Hematopoietic multipotent progenitor cell treated with erythropoietin and hydrocortisone succinate and interleukin-3 and kit ligand, for 15 days (in vitro differentiated cells): ENCODE measurements at places on chromosomes 2 and 18.

- DNase-seq, result no peak
Measured at GRCh38 chr18:60870261-60871153, 462.7 kb upstream of the CDH20 start.

- DNase-seq, result no peak
Measured at GRCh38 chr2:15982285-15983044, 42.1 kb downstream of the MYCN start.

DNA sequence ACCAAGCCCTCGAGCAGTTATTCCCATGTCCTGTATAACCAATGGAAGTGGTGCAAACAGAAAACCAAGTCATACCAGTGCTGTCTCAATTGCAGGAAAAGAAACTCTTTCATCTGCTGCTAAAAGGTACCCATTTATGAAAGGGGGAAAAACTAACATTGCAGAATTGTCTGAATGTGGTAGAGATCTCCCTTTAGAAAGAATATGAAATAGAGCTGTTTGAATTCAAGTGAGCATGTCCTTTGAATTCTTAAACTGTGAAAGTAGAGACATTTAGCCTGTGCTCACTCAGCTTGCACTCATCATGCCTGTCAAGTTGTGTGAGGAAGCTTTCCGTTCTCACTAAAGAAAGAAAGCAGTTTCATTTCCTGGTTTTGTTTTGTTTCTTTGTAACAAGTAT, 87.4 kb downstream of the EML4 start:
- no peak for DNase-seq

- DNase-seq, result no peak
Measured at GRCh38 chr2:1210352-1210751, 202.9 kb upstream of the TPO start.

- no peak for DNase-seq
Measured at GRCh38 chr2:18399601-18400000, 160.9 kb downstream of the RDH14 start.

DNA sequence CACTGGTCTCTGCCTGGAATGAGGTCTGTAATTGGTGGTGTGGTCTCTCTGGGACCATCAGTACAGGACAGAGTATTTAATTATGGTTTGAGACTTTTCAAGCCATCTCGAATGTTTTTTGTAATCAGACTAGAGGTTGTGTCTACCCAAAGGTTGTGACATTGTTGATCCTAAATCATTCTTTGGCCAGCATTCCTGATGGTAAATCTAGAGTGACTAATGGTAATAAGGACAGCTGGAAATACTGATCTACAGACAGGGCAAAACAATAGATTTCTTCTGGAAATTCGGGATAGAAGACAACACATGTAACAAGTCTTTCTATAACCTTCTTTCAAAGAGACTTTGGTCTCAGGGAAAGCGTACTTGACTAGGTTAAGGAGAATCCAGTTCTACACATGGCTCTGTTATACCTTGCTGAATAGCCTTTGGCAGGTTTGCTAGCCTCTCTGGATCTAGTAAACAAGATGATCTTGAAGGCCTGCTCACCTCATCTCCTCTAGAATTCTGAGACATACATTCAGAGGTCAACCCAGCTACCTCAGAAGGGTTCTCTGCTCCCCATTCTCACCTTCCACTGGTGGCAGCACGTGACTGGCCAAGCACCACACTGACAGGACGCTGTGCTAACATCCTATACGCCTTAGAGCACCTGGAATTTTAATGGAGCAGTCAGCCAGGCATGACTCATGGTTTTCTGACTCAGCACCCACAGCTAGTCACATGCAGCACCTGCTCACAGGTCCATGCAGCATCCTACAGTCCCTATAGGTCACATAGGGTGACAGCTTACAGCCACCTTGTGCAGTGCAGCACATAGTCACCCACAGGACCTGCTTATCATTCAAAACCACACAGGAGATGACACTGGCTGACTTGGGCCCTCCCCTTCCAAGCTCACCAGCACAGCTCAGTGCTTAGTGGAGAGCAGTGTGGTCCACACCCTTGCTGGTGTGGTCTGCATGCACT, 12.2 kb downstream of the PLB1 start:
- DNase-seq, result peak; percentile 82

GRCh38 chr2:46487667-46488335, 8.4 kb downstream of the TMEM247 start:
- no peak for DNase-seq

DNA sequence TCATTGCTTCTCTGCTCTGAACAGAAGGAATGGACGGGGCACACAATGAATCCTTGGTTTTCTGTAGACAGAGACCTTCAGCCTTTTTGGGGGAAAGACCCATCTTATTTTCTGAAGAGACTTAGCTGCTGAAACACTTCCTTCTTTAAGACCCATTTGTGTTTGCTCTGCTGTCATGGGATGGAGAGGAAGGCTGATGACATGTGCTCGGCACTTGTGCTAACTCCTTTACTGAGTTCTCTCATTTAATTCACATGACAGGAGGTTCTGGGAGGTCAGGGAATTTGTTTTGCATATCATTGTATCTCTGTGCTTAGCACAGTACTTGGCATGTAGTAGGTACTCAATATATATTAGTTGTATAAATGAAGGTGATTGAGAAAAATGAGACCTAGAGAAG, 39.0 kb downstream of the OXER1 start:
- no peak for DNase-seq

DNA sequence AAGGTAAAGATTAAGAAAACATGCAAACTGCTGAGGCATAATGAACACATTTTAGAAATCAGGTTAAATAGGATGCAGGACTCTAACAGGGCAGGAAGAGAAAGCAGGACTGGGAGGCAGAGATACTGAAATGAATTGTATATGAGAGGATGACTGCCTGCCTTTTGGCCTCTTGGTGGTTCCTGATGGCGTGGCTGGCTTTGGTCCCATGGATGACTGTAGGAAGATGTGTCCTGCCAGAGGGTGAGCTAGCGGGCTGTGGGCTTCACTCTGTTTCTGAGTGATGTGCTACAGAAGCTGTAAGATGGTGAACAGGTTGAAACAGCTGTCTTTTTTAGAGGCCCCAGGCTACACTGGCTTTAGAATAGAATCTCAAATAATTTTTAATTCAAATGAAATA, 517.0 kb downstream of the SLC4A3 start:
- no peak for DNase-seq

DNA sequence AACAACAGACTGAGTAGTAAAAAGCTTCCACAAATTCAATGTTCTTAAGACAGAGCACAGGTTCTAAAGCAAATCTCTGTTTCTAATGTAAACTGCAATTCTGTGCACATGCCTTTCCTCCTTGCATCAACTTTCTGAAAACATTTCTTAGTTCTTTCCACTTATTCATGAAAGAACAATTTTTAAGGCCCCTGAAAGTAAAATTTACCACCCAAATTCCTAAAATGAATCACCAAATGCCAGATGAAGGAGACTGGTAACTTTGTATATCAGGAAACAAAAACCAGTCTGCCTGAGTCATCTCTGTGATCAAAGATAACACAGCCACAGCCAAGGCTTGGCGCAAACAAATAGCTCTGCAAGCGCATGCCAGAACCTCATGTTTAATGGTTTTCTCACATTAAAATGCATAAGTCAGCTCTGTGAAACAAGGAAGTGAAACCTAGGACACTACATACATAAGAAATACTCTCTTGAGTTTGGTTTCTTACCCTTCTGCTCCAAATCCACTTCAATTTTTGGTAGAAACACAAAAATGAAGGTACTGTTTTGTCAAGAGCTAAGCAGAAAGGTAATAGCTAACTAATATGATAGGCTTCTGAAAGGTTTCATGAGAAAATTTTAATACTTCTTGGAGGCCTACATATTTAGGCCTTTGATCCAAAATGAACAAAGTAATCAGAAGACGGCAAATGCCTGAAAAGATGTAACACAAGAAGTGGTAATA, 169.4 kb downstream of the THADA start:
- peak; percentile 85 for DNase-seq

DNA sequence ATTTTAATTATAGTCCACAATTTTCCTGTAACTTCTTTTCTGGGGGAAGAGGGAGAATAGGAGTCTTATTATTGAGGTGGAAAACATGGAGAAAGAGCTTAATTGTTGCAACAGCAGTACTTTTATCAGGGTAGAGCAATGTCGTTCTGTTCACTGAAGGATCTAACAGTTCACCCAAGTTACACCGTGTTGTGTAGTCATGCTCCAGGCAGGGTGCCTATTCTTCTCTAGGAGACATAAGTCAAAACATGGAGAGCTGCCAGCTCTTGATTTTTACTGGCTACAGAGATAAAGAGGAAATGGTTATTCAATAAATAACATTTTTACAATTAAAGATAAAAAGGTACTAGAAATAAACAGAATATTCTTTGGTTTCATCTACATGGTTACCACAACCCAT, 594.3 kb upstream of the NETO1 start:
- no peak for DNase-seq

GRCh38 chr2:63866009-63866709, 24.5 kb downstream of the UGP2 start:
- DNase-seq, result no peak

GRCh38 chr2:117571590-117572349, 242.7 kb upstream of the DDX18 start:
- DNase-seq, result no peak

GRCh38 chr18:26421931-26422330, 126.4 kb downstream of the KCTD1 start:
- no peak for DNase-seq

- DNase-seq, result no peak
Measured at GRCh38 chr2:111007757-111008688, 112.7 kb upstream of the BCL2L11 start.

DNA sequence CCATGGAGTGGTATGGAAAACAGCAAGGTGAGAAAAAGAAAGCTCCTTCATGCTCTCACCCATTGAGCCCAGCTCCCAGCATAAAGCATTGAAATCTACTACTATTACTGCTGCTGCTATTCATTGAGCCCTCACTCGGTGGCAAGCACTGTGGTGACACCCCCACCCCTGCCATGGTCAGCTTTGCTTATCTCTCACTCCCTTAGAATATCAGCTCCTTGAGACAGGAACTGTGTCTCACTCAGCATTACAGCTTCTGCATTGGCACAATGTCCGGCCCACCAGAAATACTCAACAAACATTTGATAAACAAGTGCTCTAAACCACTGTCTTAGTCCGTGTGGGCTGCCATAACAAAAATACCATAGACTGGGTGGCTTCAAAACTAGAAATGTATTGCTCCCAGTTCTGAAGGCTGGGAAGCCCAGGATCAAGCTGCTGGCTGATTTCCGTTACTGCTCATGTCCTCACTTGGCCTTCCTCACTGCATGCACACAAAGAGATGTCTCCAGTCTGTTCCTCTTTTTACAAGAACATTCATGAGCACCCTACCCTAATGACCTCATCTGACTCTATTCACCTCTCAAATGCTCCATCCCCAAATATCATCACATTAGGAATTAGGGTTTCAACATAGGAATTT, 116.3 kb downstream of the ZBTB7C start:
- no peak for DNase-seq

DNA sequence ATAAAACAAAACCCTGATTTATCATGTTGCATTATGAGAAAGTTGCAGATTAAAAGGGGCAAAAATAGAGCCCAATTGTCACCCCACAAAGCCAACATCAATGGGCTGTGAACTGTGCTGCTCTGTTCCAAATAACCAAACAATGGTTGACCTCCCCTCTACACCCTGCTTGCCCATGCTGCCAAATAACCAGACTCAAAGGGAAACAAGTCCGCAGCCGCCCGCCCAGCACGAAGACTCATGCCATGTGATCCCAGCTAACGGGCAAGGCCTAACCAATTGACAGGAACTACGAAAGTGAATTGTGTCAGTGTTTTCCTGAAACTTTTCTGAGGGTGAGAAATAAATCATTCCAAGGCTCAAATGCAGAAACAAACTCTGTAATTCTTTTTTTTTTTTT, 97.9 kb upstream of the RIOK3 start:
- no peak for DNase-seq

DNA sequence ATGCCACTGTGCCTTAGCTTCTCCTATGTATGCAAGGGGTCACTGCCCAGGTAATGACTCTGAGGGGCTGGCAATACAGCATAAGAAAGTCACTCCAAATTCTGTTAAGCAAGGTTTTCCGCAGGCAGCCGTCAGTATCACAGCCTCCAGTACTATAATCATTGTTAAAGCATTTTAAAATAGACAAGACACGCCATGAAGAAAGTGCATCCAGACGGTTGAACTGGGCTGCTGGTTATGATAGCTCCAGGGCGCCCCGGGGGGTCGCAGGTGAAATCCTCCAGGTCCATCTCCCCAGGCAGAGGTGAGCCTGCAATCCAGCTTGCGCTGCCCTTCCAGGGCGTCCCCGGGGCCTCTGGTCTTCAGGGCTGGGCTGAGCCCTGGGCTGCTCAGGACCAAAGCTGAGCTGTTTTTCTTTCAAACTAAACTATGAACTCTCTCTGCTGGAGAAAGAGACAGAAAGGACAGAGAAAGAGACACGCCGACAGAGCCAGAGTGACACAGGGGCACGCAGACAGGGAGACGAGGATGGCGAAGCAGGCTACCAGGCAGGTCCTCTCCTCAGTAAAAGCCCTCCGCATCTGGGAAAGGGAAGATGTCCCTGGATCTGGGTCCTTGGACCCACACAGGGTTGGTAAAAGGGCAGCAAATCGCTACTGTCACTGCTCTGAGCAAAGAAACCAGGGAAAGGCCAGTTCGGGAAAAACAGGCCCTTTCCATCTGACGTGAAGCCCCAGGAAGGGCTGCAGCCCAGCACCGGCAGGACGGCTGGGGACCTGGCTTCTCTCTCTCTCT, 2.1 kb upstream of the TWIST2 start:
- DNase-seq, result no peak

GRCh38 chr18:50469380-50469781, 90.5 kb upstream of the MAPK4 start:
- DNase-seq, result no peak

DNA sequence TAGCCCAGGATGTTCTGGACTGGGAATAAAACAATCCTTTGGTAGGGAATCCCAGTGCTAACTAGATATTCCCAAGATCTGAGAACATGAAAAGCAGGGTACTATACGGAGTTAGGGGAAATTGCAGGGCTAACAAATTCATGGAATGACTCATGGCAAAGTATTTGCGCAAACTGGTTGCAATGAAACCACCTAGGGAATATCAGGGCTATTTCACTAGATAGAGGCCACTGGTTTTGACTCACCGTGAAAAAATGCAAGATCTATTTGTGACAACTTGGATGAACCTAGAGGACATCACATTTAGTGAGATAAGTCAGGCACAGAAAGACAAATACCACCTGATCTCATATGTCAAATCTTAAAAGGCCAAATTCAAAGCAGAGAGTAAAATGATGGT, 233.3 kb downstream of the MBD2 start:
- DNase-seq, result no peak

DNA sequence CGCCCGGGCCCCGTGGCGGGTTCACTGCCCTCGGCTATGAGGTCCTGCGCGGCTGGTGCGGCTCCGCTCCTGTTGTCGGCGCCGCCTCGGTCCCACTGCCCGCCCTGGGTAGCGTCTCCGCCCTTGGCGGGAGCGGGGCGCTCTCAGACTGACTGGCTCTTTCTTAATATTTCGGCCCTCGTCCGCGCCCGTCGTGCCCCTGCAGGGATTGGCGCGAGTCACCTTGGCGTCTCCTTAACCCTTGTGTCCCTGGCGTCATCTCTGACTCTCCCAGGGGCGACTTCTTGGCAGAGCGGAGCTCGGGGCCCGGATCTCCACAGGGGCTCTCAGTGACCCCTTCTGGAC, 1.3 kb downstream of the PTMA start:
- DNase-seq, result peak; percentile 44
